NCI-H510A (cell line): ENCODE measurements at places on chromosomes 5 and 9.

- DNase-seq, result no peak
Measured at GRCh38 chr5:128455841-128456361, 82.1 kb downstream of the FBN2 start.

DNA sequence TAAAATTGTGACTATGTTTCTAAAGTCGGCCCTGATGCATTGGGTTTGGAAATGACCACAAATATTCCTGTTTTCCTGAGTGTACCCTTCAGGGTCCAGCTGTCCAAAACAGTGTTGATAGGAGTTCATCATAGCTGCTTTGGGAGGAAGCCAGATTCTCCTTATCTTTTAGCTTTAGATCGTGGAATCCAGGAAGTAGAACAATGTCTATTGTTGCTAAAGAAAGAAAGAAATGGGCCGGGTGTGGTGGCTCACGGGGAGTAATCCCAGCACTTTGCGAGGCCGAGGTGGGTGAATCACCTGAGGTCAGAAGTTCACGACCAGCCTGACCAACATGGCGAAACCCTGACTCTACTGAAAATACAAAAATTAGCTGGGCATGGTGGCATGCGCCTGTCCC, 9.5 kb downstream of the CAVIN4 start:
- DNase-seq, result no peak

DNA sequence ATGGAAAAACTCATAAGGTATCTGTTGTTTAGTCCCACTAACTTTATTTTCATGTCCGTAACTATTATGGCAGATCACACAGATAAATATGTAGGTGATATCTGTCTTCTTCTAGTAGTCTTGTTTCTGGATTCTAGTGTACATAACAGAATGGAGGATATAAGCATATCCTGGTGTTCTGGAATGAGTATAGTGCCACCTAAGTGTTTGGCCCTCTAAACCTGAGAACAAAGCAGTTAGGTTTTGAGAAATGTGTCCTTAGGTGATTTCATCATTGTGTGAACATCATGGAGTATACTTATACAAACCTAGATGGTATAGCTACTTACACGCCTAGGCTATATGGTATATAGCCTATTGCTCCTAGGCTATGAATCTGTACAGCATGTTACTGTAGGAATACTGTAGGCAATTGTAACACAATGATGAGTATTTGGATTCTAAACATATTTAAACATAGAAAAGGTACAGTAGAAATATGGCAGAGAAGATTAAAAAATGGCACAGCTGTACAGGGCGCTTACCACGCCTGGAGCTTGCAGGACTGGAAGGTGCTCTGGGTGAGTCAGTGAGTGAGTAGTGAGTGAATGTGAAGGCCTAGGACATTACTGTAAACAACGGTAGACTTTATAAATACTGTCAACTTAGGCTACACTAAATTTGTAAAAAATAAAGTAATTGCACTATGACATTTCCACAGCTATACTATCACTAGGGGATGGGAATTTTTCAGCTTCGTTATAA, 150.3 kb upstream of the SLC24A2 start:
- DNase-seq, result no peak

GRCh38 chr5:168575391-168576372, 3.5 kb downstream of the PANK3 start:
- no peak for DNase-seq

DNA sequence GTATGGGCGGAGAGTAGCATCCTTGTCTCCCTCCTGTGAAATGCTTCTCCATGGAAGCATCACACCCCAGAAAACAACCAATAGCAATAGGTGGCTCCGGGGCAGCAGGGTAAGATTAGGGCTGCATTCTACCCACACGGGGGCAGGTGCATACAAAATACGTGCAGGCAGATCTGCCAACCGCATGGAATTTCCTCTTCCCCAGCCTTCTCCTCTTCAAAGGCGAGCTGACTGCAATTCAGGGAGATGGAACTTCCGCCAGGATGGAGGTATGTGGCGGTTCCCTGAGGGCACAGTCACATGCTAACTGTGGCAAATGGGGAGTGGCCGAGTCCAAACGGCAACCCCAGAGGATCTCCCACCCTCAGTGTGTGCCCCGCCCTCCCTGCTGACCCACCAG, 81.5 kb downstream of the LMNB1 start:
- DNase-seq, result no peak
